ENCODE measurements at places on chromosomes 1 and 21. TPM values are rescaled to one million over a fixed set of nuclear protein-coding genes. Genes with fewer than 3 reads are reported as not detected.

- DNase-seq: no peak
Measured at GRCh38 chr1:52288286-52288685, 77.7 kb downstream of the CC2D1B start.

The LAD1 gene
- total RNA-seq: 46.1 TPM

DNA sequence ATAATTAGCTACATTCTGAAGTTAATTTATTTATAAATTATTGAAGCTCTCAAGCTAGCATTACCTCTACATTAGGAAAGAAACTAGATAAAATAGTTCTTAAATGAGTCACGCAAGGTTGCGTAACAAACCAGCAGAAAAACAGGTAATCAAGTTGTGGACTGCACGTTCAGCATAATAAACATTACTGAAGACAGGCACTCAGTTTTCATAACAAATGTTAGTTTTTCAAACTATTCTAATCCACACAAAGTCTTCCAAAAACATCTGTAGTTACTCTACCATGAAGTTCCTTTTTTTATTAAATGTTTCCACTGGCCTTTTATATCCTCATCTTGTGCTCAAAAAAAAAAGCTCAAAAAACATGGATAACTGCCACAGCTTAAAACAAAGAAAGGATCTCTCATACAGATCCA lies 1.3 kb downstream of the TOR1AIP2 start:
- DNase-seq: peak; percentile 38

DNA sequence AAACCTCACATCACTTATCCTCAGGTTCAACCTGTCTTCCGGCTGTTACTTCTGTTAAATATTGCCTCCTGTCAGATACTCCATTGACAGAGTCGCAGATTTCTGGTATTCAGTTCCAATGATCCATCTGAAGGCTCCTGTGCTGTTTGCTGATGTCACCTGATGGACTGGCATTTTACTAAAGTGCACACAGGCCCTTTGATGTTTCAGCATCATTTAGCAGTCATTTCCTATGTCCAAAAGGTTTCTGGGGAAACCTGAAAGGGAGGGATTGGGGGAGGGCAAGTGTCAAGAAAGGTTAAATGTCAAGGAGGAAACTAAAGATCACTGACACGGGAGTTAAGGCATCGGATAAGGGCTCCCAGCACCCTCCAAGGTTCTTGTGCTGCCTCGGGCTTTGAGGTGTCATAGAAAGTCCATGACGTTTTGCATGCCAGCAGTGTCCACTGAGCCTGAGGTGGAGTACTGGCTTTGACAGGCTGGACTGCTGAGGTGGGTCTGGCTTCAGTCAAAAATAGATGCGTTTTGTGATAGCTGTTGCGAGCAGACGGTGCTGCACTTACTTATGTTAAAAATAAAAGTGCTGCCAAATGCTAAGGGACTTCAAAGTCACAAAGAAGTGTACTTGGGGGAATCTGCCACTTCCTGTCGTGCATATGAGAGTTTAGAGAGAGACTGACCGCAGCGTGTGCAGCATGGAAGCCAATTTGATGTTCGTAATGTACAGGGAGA lies 30.8 kb downstream of the XCL2 start:
- no peak for DNase-seq

DNA sequence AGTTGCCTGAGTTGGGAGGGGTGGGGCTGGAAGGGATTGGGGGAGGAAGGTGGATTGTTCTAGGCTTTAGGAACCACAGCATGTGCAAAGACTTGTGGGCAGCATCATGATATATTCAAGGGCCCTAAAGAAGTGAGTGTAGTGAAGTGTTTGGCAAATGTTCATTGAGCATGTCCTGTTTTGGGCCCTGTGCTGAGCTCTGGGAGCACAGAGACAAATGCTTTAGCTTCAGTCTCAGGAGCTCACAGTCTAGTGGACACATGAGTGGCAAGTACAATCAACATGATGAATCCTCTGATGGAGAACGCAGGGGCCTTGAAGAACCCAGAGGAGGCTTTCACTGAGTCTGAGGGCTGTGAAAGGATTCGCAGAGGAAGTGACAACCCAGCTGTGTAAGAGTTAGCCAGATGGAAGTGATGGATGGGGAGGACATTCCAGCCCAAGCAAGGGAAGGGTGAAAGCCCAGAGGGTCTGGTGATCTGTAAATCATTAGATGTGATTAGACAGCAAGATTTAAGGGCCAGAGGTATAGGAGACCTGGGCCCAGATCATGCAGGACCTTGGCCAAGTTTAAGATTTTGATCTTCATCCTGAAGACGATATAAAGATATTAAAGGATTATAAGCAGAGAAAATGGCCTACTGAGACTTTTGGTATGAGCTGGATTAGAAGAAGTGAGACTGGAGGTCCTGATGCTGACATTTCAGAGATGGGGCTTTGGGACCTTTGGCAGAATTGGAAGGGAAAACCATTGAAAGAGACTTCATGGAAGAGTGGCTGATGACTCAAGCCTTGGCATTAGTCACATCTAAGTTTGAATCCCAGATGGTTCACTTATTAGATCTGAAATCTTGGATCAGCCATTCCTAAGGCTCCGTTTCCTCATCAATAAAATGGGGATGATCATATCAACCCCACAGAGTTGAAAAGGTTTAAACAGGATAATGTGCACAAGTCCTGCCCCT lies 4.6 kb downstream of the IPO13 start:
- no peak for DNase-seq

DNA sequence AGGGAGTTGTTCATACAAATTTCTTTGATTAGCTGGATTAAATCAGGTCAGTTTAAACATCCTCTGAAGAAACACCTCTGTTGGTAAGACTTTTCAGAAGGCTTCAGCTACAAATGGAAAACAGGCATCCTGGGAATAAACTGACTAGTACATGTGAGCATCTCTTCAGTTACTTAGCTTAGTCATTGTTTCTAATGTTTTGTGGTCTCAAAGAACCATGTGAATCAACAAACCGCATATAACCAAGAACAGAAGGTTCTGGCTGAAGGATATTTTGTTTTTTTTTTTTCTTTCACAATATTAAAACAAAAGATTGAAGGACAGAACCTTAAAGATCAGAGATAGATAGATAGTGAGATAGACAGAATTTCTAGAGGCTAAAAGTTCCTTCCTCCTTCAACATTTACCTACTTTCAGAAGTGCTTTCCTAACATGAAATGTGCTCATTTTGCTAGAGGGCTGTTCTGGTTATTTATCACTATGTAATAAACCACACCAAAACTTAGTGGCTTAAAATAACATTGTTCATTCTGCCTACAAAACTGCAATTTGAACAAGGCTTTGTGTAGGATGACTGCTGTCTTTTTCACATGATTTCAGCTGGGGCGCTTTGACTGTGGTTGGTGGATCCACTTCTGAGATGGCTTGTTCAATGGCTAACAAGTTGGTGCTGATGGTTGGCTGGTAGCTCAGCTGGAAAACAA lies 119.8 kb upstream of the PTGFR start:
- DNase-seq: no peak

- DNase-seq: no peak
Measured at GRCh38 chr1:60049188-60049587, 24.4 kb downstream of the C1orf87 start.

DNA sequence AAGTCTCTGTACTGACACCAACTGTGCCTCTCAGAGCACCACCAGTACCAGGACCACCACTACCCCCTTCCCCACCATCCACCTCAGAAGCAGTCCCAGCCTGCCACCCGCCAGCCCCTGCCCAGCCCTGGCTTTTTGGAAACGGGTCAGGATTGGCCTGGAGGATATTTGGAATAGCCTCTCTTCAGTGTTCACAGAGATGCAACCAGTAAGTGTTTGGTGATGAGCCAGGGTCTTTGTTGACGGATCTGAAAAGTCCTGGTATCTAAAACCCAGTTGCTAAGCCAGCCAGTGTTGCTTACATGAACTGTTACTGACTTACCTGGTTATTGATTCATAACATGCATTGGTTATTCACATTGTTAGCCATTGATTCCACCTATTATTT lies 1.1 kb downstream of the C1orf56 start:
- no peak for DNase-seq

The BRINP3 gene
- not detected for total RNA-seq

DNA sequence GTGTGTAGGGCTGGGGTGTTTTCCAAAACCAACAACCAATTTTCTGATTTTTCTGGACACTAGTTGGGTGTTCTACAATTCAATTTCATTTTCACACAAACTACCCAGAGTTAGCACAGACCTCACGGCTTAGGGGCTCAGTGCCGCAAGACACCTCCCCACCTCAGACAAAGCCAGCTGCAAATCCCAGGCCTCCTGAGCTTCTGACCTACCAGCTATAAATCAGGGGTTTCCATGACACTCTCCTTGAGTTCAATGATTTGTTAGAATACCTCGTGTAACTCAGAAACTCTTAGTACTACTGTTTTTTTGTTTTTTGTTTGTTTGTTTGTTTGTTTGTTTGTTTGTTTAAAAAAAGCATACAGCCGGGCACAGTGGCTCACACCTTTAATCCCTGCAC lies 28.7 kb upstream of the FAM89A start:
- no peak for DNase-seq

DNA sequence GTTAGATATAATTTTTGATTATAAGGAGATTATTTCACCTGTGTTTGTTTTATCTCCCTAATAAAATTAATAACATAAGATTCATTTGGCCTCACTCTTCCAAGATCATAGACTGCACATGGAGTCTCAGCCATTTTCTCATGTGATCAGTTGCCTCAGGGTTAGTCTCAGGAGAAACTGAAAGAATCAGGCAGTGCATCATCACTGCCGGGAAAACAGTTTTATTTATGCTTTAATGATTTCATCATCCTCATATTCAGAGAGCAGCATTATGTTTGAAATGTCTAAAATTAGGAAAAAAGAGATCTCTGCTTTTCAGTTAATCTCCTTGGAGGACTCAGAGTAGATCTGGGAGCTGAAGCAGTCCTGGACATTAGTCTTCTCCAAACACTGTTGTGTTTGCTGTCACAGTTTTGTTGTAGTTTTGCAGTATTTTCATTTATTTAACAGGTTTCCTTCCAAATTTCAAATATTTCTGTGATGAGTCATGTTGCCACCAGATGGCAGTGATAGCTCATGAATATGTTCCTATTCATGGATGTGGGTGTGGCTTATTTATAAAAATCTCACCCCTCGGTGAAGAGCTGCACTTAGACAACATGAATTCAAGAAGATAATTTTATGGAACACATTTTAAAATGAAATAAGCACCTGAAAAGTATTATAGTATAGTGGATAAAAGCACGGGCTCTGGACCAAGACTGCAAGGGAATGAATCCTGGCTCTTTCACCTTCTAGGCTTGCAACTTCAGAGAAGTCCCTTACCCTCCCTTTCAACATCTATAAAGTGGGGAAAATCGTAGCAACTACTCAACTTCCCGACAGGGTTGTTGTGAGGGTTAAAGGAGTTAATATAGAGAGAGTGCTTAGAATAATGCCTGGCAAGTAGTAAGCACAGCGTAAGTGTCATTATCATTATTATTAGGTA lies 31.2 kb downstream of the CHD1L start:
- peak; percentile 19 for DNase-seq

- DNase-seq: no peak
Measured at GRCh38 chr1:21514245-21514644, 5.0 kb downstream of the ALPL start.

The KCNA2 gene
- total RNA-seq: 1.3 TPM

DNA sequence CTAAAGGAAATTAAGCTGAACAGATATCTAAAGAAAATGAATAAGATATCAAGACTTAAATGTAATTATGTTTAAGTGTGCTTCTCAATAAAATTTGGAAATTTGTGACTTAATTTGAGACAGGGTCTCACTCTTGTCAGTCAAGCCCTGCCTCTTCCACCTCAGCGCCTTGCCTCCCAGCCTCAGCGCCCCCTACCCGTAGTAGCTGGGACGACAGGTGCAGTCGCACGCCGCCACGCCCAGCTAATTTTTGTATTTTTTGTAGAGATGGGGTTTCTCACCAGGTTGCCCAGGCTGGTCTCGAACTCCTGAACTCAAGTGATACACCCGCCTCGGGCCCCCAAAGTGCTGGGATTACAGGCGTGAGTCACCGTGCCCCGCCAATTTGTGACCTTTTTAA lies 117.0 kb downstream of the CLEC20A start:
- DNase-seq: no peak

DNA sequence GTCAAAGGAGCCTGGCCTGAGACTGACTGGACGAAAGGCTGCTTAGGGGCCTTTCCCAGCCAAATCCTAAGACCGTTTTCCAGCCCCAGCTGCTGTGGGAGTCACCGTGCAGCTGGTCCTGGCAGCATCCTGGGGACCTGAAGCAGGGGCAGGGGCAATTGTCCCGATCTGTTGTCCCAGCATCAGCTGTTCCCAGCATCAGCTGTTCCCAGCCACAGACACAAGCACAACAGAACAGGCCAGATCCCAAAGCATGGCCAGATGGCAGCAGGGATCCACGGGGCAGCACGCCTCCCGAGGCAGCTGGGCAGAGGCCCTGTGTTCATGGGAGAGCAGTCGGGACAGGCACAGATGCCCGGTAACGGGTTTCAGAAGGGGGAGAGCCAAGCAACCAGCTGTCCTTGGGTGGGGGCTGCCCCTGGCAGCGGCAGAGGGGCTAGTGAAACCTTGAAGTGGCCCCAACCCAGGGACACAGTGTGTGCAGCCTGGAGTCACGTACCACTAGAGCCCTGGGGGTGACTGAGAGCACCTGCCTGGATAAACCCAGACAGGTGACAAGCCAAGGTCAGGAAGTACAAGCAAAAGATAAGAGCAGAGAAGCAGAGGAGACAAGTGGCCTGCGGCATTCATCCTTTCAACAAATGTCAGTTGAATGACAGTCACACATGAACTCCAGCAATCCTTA lies 13.3 kb downstream of the CELA2B start:
- DNase-seq: peak; percentile 49

The HEYL gene
- total RNA-seq: 33.7 TPM

DNA sequence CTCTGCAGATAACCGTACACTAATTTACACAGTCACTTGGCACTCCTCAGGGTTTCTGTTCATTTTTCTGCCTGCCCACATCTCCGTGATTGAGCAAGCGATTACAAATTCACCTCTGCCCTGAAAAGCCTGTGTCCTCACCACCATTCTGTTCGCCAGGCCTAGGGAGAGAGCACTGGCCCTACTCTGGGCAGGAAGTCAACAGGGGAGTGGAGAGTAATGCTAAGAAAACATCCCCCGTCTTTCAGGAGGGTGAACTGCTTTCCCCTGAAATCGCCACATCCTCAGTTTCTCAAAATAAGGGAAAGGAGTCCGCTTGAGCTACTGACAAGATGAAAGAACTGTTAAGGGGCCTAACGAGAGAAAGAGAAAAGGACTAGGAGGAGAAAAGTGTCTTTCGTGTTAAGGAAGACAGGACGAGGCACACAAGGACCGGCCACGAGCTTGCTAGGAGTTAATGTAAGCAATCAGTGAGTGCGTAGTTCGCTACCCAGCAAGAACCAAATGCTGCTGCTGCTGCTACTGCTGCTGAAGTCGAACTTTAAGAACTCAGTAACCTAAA lies 632 bp downstream of the PEX19 start:
- peak; percentile 21 for DNase-seq
